ENCODE measurements at places on chromosomes 1 and 21. TPM values are rescaled to one million over a fixed set of nuclear protein-coding genes. Genes with fewer than 3 reads are reported as not detected.
A peak's percentile ranks its signal among the peaks of the same experiment; 100 is the strongest.

The GNG4 gene
- 0.17 TPM for total RNA-seq

DNA sequence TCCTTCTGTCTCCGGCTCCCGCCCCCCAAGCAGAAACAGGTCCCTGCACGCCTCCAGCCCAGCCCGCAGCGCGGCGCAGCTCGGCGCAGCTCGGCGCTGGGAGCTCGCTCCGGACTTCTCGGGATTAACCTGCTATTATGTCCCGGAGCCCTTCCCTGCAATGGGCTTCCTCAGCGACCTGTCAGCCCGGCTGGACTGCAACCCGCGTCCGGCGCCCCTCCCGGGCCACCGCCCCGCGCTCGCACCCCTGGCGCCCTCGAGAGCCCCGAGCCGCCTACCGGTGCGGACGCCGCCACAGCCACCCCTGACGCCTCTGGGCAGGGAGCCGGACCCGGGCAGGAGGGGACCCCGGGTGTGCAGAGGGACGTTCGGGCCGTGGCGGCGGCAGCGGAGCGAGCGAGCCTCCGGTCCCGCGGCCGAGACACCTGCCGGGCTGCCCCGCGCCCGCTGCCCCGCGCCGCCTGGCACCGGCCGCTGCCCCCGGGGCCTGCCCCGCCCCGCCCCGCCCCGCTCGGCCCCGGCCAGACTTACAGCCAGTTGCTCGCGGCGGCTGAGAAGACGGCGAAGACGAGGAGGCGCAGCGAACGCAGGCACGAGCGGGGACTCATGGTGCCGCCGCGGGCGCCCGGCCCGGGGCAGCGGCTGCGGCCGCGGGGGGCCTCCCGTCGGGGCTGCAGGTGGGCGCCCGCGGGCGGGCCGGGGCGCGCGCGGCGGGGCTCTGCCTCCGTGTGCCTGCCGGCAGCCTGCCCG lies 407 bp downstream of the WNT4 start:
- H3K4me1 ChIP-seq: peaks cover 5% of the 10 kb centered on the region
- no peak overlapping the region for H3K27ac ChIP-seq
- H3K4me3 ChIP-seq: no peak overlapping the region
- no peaks in the 10 kb centered on the region for H3K27me3 ChIP-seq
- DNase-seq: no peak

GRCh38 chr1:91020967-91021685 lies 709 bp downstream of the ZNF644 start:
- H3K4me3 ChIP-seq: peak overlapping the region; percentile 62
- H3K27me3 ChIP-seq: no peaks in the 10 kb centered on the region
- peaks cover 5% of the 10 kb centered on the region for H3K36me3 ChIP-seq
- peak overlapping the region; percentile 99 for H3K27ac ChIP-seq
- H3K4me1 ChIP-seq: peaks cover 47% of the 10 kb centered on the region

DNA sequence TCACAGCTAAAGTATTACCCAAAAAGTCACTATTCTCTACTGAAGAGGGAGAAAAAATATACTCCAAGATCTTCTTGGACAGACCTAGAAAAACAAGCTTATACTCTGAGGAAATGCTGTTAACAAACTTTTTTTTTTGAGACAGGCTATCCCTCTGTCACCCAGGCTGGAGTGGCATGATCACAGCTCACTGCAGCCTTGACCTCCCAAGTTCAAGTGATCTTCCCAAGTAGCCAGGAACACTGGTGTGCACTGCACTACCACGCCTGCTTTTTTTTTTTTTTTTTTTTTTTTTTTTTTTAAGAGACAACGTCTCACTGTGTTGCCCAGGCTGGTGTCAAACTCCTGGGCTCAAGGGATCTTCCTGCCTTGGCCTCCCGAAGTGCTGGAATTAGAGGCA lies 17.3 kb downstream of the GLRX2 start:
- H3K36me3 ChIP-seq: peaks cover 7% of the 10 kb centered on the region
- H3K27ac ChIP-seq: no peak overlapping the region
- no peak overlapping the region for H3K4me3 ChIP-seq
- no peaks in the 10 kb centered on the region for H3K4me1 ChIP-seq
- no peak for DNase-seq

The CCDC17 gene
- 9.6 TPM for total RNA-seq

DNA sequence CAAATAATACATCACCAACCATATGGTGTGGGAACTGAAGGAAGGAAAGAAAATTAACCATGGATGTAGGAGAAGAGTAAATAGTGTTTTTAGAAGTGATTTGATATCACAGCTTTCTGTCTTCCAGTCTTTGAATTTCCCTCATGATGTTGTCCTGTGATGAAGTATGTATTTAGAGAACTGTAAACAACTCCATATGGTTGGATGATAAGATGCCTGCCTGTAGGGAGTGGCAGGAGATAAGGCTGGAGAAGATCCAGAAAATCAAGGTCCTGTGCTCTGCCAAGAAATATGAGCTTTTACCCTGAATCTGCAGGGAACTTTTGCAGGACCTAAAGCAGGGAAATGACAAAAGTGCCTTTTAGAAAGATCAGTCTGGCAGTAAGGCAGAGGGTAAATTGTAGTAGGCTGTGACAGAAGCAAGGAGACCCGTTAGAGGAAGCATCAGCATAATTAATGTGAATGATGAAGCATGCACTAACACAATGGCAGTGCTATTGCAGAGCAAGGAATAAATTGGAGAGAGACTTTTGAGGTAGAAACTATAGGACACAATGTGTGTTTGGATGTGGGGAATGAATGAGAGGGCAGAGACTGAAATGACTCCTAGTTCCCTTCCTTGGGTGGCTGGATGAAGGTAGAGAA lies 21.9 kb downstream of the CEPT1 start:
- H3K27me3 ChIP-seq: no peaks in the 10 kb centered on the region
- peaks cover 19% of the 10 kb centered on the region for H3K36me3 ChIP-seq
- no peak overlapping the region for H3K27ac ChIP-seq
- no peaks in the 10 kb centered on the region for H3K4me1 ChIP-seq
- no peak overlapping the region for H3K4me3 ChIP-seq
- no peak for DNase-seq

GRCh38 chr1:6352138-6352563 lies 41.4 kb downstream of the ACOT7 start:
- H3K4me3 ChIP-seq: no peak overlapping the region
- H3K4me1 ChIP-seq: peaks cover 17% of the 10 kb centered on the region
- no peaks in the 10 kb centered on the region for H3K36me3 ChIP-seq
- H3K27me3 ChIP-seq: no peaks in the 10 kb centered on the region

- no peaks in the 10 kb centered on the region for H3K4me1 ChIP-seq
- no peak for DNase-seq
- no peak overlapping the region for H3K27ac ChIP-seq
- H3K27me3 ChIP-seq: no peaks in the 10 kb centered on the region
Observed at GRCh38 chr1:145878724-145879123, 6.9 kb downstream of the ANKRD35 start.

- H3K27me3 ChIP-seq: no peaks in the 10 kb centered on the region
- no peak overlapping the region for H3K27ac ChIP-seq
- H3K36me3 ChIP-seq: no peaks in the 10 kb centered on the region
Observed at GRCh38 chr1:33300673-33301072, 20.2 kb downstream of the A3GALT2 start.

GRCh38 chr1:49051647-49052046 lies 275.0 kb upstream of the BEND5 start:
- no peaks in the 10 kb centered on the region for H3K4me1 ChIP-seq
- no peak for DNase-seq
- H3K27ac ChIP-seq: no peak overlapping the region
- H3K27me3 ChIP-seq: no peaks in the 10 kb centered on the region
- no peaks in the 10 kb centered on the region for H3K36me3 ChIP-seq
- H3K4me3 ChIP-seq: no peak overlapping the region
